Activated CD8-positive, alpha-beta memory T cell treated with anti-CD3 and anti-CD28 coated beads for 48 hours (primary cell): ENCODE measurements at places on chromosomes 6 and 20.

GRCh38 chr6:118704915-118705314 lies 53.5 kb upstream of the CEP85L start:
- DNase-seq = no peak

DNA sequence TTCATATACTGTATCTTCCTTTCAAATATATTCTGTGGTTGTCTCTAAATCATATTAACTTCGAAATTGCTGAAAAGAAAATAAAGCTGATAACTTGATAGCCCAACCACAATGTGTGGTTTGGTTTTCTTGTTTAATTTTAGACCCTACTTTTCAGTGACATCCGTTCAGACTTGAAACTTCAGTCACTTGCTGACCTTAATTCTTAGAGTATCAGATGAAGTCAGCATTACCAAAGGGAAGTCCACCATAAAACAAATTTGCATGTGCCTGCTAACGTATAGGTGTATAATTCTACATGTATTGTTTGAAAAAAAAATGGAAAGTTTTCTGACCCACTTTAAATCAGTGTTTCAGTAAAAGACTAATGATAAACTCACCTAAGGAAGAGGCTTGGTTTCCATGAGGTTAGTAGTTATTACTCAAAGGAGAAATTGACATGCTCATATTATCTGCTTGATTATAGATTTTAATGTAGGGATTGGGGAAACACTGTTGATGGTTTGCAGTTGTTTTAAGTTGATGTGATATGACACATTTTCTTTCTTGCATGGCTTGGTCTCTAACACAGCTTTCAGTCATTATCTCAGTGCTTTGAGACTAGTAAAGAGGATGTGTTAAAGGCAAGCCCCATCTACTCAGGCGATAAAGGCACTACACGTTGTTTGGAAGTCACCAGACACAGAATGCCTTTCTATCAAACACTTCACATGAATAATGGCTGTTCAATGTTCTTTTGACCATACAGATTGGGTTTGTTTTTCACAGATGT lies 5.2 kb upstream of the IL17A start:
- DNase-seq = no peak

DNA sequence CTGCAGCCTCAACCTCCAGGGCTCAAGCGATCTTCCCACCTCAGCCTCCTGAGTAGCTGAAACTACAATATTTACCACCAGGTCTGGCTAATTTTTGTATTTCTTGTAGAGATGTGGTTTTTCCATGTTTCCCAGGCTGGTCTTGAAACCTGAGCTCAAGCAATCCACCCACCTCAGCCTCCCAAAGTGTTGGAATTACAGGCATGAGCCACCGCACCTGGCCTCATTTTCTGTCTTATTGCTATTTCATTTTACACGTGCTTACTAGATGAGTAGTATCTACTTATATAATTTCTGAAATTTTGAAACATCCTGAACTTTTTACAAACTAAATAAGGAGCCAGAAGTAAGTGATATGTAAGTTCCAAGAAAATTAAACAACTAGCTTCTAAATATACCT lies 34.6 kb downstream of the CLIC5 start:
- no peak for DNase-seq

- no peak for DNase-seq
Observed at GRCh38 chr6:64280569-64280968, 645.0 kb downstream of the PHF3 start.

- DNase-seq = no peak
Observed at GRCh38 chr6:10681795-10682194, 12.6 kb downstream of the C6orf52 start.

DNA sequence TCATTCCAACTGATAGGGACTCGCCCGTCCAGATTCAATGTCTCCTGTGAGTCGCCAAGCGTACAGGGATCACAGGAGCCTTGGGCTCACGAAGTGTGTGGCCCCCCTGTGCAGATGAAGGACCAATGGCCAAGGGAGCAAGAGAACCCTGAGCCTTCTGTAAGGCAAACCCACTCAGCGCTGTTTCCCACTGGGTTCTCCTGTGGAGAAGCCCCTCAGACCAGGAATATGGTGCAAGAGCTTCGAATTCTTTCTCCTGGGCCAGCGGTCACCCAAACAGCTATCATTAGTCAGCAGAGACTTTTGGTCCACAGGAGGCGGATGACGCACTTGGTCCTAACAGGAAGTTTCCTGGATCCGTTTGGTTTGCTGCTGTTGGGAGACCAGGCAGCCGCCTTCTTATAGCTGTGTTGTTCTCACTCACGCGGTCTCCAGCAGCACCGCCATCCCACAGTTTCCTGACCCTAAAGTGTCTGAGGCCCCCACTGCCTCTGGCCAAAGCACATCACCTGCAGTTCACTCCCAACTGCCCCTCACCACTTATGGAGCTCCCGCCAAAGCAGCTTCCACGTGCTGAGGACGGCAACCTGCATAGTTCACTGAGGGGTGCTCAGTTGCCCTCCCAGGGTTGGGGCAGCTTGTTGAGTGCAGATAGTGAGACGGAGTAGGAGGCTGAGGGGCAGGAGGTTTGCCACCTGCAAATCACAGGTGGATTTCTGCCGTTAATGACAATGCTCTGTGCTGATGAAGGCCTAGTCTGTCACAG lies 268.6 kb downstream of the ERMARD start:
- DNase-seq = no peak
